ENCODE measurements at places on chromosomes 4 and X.

GRCh38 chr4:73617256-73617655, 3.0 kb downstream of the RASSF6 start:
- DNase-seq = no peak

DNA sequence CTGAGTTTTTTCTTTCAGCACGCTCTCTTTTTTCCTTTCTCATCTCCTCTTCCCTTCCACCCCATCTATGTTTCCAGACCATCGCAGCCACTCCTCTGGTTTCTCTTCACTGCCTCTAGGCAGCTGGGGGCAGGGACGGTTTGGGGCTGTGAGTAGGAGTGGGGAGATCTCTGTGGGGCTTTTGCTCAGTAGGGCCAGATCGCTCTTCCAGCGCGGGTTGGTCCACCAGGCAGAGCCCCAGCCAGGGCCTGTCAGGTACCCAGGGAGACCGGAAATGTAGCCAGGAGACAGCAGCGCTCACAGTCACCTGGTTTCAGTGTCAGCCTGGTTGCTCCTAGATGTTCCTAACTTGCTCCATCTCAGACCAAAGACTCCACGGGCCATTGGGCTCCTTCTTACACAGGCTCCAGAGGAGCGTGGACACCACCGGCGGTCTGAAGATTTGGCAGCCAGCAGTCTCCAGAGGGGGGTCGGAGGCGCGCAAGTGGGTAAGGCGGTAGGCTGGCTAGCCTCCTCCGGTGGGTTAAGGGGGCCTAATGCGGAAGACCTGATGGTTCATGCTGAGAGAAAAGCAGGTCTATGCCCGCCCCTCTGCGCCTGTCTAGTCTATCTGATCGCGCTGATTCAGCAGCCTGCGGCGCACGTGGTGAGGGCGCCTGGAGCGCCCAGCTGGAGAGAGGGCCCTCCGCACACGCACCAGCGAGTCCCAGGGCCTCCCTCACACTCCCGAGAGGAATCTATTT, 1.8 kb downstream of the FGF5 start:
- no peak for DNase-seq

GRCh38 chr4:71841336-71841735, 57.5 kb upstream of the GC start:
- no peak for DNase-seq

DNA sequence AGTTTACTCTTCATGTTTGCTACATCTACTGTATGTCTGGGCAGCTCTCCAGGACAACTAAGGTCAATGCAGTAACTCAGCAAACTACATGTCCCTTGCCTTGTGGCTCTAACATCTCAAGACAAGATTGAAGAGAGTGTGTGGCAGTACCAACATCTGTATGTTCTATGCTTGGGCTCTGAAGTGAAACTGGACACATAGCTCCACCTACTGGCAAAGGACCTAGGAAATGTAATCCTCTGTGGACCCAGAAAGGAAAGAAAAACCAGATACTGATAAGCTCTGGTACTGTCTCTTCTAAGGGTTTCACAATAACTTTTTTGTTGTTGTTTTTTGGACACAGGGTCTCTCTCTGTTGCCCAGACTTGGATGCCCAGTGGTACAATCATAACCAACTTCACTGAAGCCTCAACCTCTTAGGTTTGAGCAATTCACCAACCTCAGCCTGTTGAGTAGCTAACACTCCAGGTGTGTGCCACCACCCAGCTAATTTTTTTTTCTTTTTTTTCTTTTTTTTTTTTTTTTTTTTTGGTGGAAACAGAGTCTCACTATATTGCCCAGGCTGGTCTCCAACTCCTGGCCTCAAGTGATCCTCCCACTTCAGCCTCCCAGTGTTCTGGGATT, 64.1 kb downstream of the QDPR start:
- peak; percentile 76 for DNase-seq

DNA sequence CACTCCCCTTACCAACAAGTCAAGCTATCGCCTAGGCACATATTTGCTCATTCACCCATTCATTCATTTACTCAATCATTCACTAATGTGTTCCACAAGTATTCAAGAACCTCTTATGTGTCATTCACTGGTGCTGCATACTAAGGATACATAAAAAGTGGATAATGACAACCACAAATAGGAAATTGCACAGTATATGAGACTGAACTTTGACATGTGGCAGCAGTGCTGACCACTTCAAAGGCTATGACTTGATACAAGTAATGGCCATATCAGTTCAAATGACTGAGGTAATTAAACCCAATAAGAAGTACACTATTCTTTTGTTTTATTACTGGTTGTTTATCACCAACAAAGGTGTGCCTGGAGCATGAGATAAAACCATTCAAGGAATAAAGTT, 282.5 kb downstream of the KLHL13 start:
- no peak for DNase-seq

DNA sequence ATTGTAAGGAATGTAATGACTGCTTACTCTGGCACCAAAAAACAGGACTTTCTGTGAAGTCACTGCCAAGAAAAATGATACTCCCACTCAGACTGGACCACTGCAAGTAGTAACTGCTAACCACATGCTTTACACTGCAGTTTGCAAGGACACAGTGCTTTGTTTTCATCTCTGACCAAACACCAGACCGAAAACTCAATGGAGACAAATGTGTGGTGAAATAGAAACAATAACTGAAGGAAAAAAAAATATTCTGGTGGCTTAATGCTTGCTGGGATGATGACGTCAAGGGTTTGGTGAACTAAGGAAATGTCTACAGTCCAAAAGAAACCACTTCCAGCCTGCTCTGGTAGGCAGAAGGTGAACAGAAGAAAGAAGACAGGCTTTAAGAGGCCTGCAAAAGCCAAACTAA, 13.2 kb downstream of the GPC4 start:
- DNase-seq = no peak

- no peak for DNase-seq
Observed at GRCh38 chr4:138909587-138909986, 106.0 kb upstream of the NOCT start.

DNA sequence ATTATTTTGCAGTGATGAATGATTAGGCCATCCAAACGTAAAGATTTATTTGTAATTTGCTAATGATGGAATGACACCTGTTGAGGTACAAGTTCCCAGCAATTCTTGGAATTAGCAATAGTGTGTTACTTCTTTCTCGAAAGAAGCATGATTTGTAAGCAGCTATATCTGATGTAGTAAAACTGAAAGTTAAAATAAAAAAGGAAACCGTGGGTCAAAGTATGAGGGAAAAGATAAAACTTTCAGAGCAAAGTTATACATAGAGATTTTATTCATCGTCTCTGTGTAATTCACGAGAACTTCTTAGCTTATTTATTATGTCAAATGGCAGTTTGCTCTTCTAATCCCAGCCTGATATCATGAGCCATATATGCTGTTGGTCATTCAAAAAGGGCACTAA, 59.0 kb downstream of the NFKB1 start:
- peak; percentile 77 for DNase-seq

DNA sequence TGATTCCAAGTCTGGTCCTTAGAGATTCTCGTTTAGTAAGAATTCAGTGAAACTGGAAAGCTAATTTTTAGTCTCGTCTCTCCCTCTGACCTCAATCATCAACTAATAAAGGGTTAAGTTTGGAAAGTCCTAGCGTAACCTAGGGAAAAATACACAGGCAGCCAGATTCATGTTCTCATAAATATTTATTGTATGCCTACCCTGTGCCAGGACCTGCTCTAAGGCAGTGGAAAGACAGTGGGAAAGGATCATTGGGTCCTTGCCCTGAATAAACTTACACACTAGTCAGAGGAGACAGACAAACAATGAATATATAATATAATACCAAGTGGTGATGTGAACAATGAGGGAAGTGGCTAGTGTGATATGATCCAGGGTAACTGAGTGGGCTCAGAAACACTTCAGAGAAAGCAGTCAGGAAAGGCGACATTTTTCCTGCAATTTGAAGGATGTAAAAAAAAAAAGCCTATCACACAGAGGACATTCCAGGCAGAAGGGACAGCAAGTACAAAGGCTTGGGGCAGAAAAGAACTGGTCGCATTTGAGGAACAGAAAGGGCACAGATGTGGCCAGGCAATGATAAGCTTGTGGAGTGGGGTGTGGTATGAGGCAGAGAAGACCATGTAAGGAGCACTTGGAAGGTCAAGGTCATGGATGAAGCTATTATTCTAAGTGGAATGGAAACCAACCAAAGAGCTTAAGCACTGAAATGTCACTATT, 128.8 kb downstream of the AMELX start:
- no peak for DNase-seq
